Esophagus squamous epithelium (tissue), 5 donors: ENCODE measurements at places on chromosomes 16 and 17.

GRCh38 chr17:36911001-36911400 lies 26.3 kb upstream of the LHX1 start:
- no peak for DNase-seq

DNA sequence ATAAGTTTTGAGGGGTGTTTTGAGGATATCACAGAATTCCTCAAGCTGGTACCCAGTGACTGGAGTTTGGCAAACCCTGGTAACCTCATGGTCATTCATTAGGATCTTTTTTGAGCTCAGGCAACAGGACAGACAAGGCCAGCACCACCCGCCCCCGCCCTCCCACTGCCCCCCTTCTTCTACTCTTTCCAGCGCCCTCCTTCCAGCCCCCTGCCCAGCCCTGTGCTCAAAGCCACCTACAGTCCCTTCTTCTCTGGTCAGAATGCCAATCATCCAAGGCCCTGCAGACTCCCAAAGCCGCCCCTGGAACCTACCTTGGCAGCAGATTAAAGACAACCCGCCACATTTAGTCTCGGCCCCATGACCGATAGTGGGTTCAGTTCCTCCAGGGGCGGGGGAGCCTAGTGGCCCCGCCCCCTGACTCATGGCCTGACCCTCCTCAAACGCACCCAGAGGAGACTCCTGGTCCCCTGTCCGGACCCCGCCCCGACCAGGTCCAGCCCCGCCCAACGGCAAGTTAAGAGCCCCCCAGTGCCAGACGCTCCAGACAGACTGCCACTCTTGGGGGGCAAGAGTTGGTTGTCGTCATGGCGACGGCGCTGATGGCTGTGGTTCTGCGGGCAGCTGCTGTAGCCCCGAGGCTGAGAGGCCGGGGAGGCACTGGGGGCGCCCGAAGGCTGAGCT lies at the start of gene NAGS:
TSS of gene NAGS (plus strand) at position 546 of the 684 bp plus-strand sequence. CDS start at position 588, 42 bp downstream.
- DNase-seq, result no peak

DNA sequence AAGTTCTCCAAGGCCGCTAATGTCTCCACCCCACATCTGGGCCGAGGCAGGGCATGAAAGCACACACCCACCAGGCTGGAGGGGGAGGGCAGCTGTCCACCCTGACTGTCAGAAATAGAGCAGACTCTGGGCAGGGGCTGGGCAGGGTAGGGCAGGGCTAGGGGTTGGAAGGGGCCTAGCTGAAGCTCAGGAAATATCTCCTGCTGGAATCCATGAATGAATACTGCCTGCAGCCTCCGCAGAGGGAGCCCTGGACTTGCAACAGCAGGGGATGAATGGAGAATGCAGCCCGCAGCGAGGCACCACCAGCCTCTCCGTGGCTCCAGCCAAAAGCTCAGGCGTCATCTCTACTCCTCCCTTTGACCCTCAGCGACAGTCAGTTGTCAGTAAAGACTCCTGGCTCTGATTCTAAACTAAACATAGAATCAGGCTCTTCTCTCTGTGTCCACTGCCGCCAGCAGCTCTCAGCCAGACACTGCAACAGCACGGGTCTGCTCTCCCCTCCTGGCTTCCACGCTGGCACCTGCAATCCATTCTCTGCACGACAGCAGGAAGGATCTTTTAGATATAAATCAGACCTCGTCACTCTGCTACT lies 23.9 kb upstream of the NGFR start:
- no peak for DNase-seq

GRCh38 chr16:31080035-31080629 lies 5.9 kb downstream of the ZNF646 start:
- no peak for DNase-seq

- no peak for DNase-seq
Observed at GRCh38 chr16:72786606-72787005, 261.3 kb downstream of the ZFHX3 start.

DNA sequence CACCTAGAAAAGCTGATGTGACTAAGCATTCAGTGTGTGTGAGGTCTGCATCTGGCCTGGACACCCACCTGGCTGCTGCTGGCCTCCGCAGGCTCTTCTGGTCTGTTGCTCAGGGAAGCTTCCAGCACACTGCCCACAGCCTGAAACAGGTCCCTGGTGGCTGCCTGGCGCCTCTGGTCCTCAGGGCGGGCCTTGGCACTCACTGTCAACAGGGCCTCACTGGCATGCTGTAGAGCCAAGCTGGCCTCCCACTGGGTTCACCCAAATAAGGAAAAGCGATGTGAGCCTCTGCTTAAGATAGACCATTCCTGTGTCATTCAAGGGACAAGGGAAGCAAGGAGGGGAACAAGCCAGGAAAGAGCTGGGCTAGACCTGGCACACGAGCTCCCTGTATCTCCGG lies 70.6 kb upstream of the BCO1 start:
- no peak for DNase-seq

DNA sequence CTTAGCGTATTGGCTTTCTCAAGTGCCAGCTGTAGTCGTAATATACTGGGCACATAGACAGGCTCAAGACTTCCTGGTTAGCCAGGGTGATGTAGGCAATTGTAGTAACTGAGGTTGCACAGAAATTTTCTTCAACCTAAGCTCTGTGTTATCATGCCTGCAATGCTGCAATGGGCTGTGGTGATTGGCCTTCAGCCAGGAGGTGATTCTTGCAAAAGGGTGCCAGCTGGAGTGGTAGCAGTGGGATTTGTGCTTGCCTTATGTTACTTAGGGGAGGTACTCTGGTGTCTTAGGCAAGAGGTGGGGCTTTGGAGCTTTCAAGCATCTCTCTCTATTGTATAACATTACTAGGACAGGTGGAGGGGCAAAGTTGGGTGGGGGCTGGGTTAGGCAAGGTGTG lies 495.1 kb downstream of the CDH11 start:
- no peak for DNase-seq

- no peak for DNase-seq
Observed at GRCh38 chr17:76378548-76379274, 5.7 kb upstream of the SPHK1 start.

DNA sequence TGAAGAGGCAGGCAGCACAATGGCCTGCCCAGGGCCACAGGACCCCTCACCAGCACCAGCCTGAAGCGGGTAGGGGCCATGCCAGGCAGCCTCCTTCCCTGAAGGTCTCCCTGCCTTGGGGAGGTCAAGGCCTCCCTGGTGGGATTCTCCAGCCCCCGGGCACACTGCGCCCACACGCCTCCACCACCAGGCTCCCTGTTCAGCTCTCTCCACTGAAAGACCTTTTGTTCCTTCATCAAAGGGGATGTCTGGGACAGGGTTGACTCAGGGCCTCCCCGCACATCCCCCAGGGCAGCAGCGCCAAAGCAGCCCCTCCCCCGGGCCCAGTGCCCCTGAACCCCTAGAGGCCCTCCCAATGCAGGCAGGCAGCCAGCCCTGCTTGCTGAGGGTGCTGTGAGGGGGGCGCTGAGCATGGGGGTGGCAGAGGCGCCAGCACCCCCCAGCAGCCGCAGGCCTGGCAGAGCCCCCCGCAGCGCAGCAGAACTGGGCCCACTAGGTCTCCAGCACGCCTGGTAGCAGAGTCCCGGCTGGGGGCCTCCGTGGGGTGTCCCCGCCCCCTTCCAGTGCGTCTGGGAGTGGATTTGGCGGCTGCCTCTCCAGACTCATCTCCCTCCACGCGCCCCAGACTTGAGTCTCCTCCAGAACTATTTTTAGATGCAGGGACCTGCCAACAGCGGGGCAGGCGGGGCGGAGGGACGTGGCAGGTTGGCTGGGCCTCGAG lies 13.1 kb downstream of the BCAR1 start:
- DNase-seq, result no peak

- peak; percentile 69 for DNase-seq
Observed at GRCh38 chr17:39401412-39402243, at the start of gene FBXL20. FBXL20 (minus strand) TSS chr17:39401626; CDS start chr17:39401402, 224 bp downstream.

DNA sequence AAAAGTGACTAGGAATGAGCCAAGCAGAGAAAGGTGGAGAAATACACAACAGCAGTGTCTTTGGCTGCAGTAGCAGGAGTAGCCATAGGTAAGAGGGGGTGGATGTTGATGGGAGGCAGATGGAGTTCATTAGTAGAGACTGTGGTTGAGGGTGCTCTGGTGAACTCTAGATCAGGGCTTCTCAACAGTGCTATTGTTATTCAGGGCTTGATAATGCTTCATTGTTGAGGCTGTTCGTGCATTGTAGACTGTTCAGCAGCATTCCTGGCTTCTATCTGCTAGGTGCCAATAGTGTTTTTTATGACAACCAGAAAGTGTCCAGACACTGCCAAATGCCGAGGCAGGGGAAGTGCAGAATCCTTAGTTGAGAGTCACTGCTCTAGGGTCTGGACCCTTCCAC lies 3.6 kb downstream of the ALKBH5 start:
- no peak for DNase-seq

GRCh38 chr16:55872130-55872529 lies 3.0 kb downstream of the CES5A start:
- no peak for DNase-seq

GRCh38 chr17:77924757-77925336 lies 33.7 kb upstream of the TNRC6C start:
- DNase-seq, result no peak

GRCh38 chr16:35452471-35452870 lies 1993.1 kb downstream of the TP53TG3F start:
- DNase-seq, result no peak

GRCh38 chr17:8673612-8674011 lies 43.1 kb upstream of the MYH10 start:
- no peak for DNase-seq

DNA sequence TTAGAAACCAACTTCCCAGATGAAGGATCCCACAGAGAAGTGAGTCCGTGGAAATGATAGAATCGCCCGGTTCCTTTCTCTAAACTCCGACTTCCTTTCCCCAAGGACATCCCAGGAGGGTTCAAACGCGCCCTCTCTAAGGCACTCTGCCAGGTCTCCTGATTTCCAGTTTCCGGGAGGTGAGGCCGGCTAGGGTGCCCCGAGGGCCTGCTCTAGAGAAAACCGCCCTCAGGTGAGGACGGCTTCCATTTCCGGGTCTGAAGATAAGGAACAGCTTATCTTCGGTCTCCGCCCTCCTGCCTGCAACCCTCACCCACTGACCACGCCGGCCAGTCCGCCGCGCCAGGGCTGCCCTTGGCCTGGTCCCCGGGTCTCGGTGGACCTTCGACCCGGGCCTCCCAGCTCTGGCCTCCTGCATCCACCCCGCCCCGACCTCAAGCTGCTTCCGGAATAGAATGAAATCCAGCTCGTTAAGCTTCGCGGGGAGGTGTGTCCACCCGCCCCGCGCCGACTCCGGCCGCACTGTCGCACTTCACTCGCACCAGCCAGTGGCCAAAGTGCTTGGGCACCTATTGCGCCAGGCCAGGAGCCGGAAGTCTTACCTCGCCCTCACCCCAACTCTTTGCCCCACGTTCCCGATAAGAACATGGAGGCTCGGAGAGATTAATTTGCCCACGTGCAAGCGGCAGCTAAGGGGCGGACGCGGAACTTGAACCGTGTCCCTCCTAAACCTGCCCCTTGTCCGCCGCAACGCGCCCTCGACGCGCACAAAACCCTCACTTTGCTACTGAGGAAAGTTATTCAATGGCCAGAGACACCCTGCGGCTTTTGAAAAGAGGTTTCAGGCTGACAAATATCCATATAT lies 836 bp upstream of the MMP15 start:
- DNase-seq, result no peak

- no peak for DNase-seq
Observed at GRCh38 chr17:39238311-39238972, 12.7 kb upstream of the STAC2 start.

- no peak for DNase-seq
Observed at GRCh38 chr16:27718201-27719105, 168.5 kb downstream of the KATNIP start.

DNA sequence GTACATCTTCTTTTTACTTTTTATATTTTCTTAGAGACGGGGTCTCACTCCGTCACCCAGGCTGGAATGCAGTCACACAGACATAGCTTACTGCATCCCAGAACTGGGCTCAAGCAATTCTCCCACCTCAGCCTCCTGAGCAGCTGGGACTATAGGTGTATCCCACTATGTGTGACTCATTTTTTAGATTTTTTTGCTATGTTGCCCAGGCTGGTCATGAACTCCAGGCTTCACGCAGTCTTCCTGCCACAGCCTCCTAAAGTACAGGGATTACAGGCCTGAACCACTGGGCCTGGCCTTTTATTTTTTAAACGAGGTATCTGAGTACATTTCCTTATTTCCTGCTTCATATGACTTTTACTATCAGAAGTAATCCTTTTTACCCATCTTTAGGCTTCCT lies 48.0 kb downstream of the GLG1 start:
- DNase-seq, result no peak

GRCh38 chr17:507441-507840 lies 154.8 kb upstream of the RPH3AL start:
- no peak for DNase-seq

- no peak for DNase-seq
Observed at GRCh38 chr16:74997042-74997491, 1.8 kb upstream of the ZNRF1 start.

GRCh38 chr16:15566095-15566494 lies 76.9 kb downstream of the MARF1 start:
- no peak for DNase-seq

DNA sequence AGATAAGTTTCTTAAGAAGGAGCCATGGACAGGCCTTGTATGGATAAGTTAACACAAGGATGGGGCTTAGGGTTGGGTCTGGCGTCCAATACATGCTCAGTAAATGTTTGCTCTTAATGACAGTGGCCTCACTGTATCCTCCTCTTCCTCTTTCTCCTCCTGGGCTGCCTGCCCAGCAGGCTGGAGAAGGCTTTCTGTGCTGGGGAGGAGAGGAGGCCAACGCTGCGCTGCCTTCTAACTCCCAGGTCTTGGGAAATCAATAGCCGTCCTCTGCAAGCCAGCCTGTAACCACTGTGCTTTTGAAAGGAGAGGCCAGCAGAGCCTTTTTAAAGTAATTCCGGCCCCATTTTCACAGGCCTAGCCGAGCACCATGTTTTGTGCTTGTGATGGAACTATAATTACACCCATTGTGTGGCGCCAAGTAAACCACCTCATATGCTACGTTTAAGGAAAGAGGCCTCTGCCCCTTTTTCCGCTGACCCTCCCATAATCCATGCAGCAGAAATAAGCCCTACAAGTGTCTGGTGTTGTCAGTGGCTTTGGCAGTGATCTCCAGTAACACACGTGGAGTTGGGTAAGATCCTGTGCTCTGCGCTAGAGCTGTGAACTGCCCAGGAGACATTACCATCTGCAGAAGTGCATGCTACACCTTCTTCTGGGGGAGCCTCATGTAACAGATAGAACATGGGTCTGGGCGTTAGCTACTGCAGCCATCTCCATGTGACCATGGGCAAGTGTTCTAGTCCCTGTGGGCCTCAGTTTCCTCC lies 368.2 kb downstream of the SNX29 start:
- DNase-seq, result no peak

- no peak for DNase-seq
Observed at GRCh38 chr17:17424552-17424951, 52.2 kb upstream of the MED9 start.

DNA sequence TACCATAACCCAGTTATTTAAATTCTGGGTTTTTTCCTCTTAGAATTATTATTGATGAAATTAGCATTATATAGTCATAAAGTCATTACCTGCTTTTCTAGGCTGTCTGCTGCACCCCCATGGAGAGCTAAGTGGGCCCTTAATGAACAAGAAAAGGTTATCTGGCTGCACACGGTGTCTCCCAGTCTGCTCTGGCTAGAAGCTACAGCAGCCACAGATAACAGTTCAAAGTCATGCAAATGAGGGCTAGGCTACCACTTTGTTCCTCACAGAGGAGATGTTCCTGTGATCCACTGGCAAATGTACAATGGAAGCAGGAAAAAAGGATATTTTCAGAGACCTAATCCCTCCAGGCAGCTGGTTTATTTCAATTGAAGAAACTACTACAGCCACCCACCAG lies 112.1 kb downstream of the SNX11 start:
- DNase-seq, result no peak
